ENCODE measurements at places on chromosomes 2 and 18.

GRCh38 chr2:134934641-134935040, 16.0 kb downstream of the CCNT2 start:
- no peak for DNase-seq

- peak; percentile 13 for DNase-seq
Observed at GRCh38 chr18:41043876-41044275, 911.2 kb upstream of the PIK3C3 start.

DNA sequence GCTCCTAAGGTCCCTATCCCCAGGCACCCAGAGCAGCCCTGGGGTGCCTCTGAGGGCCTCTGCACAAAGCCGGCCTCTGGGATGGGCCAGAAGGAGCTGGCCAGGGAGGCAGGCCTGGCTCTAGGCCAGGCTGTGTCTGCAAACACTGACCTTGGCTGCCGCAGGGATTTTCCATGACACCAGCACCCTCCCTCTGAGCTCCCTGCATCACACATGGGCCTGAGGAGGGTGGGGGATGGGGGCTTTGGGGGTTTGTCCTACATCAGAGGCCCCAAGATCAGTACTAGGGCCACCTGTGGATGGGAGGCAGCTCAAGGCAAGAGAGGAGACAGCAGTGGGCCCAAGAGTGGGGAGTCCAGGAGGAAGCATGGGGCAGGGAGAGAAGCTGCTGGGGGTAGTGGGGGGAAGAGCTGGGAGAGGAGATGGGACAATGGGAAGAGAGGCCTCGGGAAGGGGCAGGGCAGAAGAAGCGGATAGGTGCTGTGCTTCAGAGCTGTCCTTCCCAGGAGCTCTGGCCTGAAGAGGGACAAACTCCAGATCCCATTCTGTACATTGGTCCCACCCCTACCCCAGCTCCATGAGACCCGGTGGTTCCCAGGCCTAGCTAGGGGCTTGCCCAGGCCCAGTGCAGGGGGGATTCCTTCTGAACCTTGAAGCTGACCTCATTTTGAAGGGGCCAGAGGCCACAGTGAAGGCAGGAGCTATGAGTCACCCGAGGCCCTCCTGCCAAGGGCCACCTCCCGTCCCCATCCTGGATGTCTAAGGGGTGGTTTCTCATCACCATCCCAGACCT, 28.0 kb downstream of the KCNK3 start:
- peak; percentile 23 for DNase-seq

- no peak for DNase-seq
Observed at GRCh38 chr18:56890632-56891031, 239.5 kb downstream of the WDR7 start.

DNA sequence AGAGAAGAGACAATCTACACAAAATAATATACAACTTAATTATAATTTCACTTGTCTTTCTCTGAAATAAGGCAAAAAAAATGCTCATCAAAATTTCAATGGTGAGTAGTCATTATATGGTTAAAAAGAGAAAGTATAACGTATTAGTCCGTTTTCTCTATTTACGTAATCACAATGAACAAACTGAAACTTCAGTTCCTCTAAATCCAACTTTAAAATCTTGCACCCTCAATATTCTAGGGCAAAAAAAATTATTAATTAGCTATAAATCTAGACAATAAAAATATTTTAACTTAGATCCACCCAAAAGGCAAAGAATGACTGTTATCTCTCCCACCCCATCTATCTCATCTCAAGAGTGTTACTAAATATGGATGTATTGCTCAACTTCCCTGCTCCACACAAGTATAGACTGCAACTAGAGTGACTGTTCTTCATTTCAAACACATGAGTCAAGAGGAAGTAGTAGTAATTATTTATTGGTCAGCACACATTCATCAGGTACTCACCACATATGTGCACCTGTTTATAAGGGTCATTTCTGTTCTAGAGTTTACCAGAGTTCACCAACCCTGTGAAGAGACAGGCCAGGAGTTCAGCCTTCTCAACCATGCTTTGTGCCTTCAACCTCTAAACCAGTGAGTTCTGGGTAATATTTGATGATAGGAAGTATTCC, 36.4 kb downstream of the STK39 start:
- no peak for DNase-seq

GRCh38 chr2:176415937-176416499, 146.8 kb downstream of the MTX2 start:
- peak; percentile 14 for DNase-seq

DNA sequence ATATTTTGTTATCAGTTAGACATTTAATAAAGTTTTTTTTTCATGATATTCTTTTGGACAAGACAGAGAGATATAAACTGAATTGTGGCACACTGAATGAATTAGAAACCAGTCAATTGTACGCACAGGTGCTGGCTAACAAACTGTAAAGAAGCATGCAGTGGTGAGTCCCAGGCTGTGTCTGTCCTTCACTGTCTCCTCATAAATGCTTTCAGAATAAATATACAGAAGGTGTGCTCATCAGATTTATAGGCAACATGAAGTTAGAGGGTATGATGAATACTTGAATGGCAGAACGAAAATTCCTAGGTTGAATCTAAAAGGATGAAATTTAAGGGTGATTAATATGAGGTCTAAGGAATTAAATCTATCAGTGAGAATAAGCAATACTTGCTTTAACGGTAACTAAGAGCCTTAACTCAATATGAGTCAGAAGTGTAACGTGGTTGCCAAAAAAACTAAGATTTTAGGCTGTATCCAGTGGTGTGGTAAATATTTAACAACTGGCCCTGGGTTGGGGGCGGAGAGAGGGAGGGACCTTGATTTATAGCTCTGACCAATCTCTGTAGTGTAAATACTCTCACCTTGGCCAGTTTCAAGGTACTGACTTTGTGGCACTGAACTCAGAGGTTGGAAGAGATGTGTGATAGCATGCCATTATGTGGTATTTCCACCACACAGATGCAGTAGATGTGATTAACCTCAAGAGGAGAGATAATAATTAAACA, 41.9 kb upstream of the AAK1 start:
- no peak for DNase-seq

GRCh38 chr2:216991563-216991962, 131.7 kb upstream of the TNP1 start:
- DNase-seq, result no peak

DNA sequence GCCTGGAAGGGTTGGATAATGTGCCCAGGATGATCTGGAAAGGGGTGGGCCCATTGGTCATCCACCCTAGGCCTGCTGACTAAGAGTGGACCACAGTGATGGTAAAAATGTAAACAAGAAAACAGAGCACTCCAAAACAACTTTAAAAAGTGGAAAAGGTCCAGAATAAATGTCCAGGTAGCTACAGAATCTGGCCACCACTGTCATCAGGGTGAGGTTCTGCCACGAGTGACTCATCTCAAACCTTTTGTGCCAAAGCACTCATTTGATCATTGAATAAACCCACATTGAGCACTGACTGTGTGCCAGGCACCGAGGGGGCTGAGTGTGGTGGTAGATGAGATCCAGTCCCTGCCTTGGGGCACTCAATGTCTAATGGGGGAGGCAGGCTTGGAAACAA, 64.9 kb downstream of the EMX1 start:
- DNase-seq, result no peak
